ENCODE measurements at places on chromosomes 7 and 10. TPM values are rescaled to one million over a fixed set of nuclear protein-coding genes. Genes with fewer than 3 reads are reported as not detected.

Gene AVPI1
- 17.1 TPM for total RNA-seq

Gene ZNF282
- total RNA-seq = 23.0 TPM

Gene SPDYE6
- not detected for total RNA-seq

Gene GRM8
- 0.11 TPM for total RNA-seq

Gene CALCR
- total RNA-seq = not detected

Gene AKR1D1
- total RNA-seq = not detected

Gene MSRB2
- total RNA-seq = 18.9 TPM

GRCh38 chr7:87475359-87476178 is at the start of gene ABCB4:
TSS of gene ABCB4 (minus strand) at chr7:87475680. CDS start at chr7:87475465, 215 bp downstream.
- no peak for DNase-seq

- no peak for DNase-seq
These were observed 132.7 kb upstream of the CXCL12 start for GRCh38 chr10:44517635-44518034.

GRCh38 chr7:69732203-69732602 is 133.9 kb downstream of the AUTS2 start:
- DNase-seq = no peak

DNA sequence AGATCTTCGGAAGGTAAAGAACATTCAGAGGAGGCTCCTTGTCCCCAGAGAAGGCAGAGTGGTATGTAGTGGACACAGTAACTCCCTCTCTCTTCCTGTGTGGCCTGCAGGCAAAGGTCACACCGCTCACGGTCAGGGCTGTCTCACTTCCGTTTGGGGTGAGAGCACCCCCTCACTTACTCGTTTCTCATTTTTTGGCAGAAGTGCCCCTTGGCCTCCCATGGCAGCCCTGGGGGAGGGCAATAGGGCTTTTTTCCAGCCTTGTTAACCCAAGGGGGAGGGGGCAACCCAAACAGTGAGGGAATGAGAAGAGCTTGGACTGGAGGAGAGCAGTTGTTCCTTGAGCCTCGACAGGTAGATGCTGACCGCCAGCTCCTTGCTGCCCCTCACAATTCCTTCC is 31.8 kb upstream of the SRGN start:
- DNase-seq = no peak

GRCh38 chr7:4753598-4754432 is 21.6 kb upstream of the AP5Z1 start:
- DNase-seq = peak; percentile 34

GRCh38 chr7:117018713-117019112 is 65.4 kb downstream of the ST7 start:
- DNase-seq = no peak

GRCh38 chr7:14761510-14762296 is 140.8 kb downstream of the DGKB start:
- peak; percentile 88 for DNase-seq

- no peak for DNase-seq
These were observed 74.2 kb upstream of the EEPD1 start for GRCh38 chr7:36078816-36079360.

DNA sequence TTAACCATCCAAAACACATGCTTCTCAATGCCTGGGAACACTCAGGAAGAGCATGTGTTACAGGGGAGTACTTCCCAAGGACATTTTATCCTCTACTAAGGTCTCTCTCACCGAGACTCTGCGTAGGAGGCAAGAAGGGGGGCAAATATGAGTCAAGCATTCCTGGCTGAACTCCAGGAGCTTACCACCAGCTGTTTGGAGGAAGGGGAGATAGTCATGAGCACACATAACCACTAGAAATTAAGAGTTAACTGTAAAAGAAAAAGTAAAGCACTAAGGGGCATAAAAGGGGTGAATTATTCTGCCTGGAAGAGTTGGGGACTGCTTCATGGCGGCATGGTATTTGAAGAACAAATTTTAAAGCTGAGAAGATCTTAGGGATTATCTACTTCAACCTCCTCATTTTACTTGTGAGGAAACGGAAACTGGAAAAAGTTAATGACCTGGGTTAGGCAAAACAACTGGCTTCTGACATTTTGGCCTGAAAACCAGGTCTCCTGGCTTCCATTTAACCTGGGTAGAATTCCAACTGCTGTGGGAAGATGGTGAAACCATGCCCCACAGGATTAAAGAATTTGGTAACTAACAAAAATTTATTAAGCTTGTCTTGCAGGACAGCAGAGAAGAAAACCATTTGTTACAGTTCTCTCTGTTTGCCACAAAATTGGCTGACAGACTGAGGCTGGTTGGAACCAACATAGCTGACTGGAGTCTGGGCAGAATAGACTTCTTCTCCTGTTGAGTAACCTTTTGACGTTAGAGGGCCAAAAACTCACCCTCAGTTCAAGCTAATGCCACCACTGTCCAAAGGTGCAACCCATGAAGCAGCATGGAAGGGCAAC is 85.5 kb downstream of the SLC25A13 start:
- peak; percentile 100 for DNase-seq

DNA sequence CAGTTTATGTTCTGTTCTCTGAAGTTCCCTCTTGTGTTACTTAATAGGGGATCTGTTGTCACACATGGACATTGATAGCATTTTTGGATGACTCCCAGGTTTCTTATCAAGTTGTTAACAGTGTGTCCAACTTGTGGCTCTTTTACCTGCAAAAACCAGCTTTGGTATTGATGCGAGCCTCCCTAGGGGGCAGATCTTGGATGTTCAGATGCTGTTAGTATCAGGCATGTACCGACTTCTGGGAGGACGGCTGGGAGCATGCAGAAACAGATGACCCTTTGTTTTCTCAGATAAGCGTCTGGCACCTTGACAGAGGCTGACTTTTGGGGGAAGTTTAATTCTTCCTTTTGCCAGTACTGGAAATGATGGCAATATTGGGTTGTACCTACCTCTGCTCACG is 2.2 kb downstream of the PLPP4 start:
- DNase-seq = no peak

DNA sequence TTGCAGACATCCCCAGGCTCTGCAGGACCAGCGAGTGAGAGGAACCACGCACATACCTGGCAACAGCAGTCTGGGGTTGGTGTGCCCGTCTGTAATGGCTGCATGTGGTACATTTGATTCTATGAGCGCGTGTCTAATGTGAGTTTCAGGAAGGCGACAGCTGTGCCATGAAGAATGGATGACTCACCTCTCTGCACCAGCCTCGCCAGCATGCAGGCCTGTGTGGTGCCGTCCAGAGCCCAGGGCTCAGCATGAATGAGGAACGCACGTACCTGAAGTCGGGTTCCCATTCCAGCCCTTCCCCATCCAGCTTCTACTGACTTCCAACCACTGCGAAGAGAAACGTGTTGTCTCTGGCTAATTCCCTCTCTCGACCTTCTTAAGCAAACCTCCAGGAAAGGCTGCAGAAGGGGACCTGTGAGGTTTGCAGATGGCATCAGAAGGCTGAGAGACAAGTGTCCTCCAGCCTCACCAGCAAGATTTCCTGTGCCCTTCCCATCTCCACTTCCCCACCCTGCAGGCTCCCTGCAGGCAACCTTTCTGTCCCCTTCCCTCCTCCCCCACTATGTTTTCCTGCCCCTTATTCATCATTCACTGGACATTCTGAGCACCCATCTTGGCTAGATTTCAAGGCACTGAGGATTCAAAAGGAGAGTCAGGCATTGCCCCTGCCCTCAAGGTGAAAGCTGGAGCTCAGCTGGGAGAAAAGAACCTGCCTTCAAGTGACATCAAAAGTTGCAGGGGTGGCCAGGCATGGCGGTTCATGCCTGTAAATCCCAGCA is 54.3 kb downstream of the ASB13 start:
- peak; percentile 77 for DNase-seq

DNA sequence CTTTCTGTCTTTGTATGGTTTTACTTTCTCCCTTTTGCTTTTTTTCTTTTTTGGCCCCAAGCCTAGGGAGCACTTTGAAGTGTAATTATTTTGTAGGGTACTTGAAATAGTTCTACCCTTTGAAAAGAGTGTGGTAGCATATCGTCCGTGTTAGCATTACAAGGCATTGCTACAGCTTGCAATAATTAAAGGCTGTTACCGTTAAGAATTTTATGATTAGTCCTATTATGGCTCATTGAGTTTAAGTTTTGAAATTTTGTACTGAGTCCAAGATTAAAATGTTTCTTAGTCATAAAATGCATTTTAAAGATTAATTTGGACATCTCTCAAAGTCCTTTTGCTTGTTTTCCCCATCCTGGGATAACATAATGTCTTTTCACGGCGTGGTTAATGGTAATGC is 490.0 kb upstream of the LRRN3 start:
- DNase-seq = no peak

DNA sequence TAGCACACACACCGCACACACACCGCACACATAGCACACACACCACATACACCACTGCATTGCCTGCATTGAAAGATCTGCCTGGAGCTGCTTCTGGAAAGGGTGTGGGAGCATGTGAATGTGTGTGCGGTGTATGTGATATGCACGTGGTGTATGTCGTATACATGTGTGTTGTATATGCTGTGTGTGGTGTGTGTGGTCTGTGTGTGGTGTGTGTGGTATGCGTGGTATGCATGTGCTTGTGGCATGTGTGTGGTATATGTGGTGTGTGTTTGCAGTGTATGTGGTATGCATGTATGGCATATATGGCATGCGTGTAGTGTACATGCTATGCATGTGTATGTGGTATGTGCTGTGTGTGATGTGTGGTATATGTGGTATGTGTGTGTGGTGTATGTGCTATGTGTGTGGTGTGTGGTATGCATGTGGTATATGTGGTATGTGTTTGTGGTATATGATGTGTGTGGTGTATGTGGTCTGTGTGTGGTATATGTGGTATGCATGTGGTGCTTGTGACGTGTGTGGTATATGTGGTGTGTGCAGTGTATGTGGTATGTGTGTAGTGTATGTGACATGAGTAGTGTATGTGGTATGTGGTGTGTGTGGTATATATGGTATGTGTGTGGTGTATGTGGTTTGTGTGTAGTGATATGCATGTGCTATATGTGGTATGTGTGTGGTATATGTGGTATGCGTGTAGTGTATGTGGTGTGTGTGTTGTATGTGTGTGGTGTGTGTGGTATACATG is 176.2 kb downstream of the WDR37 start:
- no peak for DNase-seq

- DNase-seq = no peak
These were observed 60.4 kb upstream of the RAPGEF5 start for GRCh38 chr7:22417349-22417748.

DNA sequence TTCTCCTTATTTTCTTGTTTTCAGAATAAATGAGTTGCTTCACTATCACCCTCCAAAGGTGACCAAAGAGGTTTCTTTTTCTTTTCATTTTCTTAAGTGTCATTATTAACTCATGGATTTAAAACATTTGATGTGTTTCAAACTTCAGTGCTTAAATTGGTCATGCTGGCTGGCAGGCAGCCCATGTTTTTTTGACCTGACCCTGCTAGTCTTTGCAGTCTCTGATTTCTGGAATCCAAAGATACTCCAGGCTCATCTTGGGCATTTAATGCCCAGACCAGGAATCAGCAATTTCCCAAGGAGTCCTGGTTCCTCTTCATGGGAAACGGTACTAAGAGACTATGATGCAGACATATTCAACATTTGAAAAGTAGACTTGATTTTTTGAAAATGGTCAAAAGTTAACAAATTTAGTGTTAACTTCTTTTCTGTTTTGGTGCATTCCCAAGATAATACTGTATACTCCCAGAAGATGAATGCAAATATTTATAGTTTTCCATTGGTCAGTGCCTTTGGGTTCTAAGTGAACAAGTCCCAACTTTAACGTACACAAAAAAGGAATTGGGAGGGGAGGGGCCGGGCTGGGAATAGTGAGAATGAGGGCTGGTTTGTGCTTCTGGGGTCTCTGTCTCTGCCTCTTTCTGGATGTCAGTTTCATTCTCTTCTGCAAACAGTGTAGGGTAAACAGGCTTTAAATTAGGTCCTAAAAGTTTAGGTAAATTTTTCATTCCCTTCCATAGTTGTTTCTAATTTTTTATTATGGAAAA is 19.8 kb downstream of the NUB1 start:
- DNase-seq = no peak

- peak; percentile 47 for DNase-seq
These were observed 27.1 kb upstream of the AKAP9 start for GRCh38 chr7:91913612-91914011.

- DNase-seq = no peak
These were observed 65.0 kb upstream of the ADGRA1 start for GRCh38 chr10:133022776-133023100.

GRCh38 chr10:128835361-128835760 is 631.7 kb upstream of the MGMT start:
- no peak for DNase-seq

GRCh38 chr10:130018730-130019185 is 54.7 kb upstream of the EBF3 start:
- DNase-seq = no peak

- DNase-seq = no peak
These were observed 35.8 kb upstream of the SDHAF3 start for GRCh38 chr7:97081521-97082300.

DNA sequence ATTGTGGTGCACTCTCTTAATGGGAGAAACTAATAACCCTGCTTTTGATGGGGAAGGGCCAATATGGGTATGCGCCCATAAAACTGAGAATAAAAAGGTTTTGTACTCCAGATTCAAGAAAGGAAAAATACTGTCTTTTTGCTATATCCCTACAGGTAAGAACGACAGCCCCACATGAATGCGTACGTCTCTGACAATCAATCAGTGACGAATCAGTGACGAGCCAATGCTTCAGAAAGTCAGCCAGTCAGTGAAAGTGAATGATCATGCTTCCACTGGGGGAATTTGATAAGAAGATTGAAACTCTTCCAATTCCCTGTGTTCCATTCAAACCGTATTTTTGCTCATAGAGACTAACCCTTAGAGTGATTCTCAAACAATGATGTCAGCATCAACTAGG is 26.3 kb downstream of the ARL5B start:
- no peak for DNase-seq

DNA sequence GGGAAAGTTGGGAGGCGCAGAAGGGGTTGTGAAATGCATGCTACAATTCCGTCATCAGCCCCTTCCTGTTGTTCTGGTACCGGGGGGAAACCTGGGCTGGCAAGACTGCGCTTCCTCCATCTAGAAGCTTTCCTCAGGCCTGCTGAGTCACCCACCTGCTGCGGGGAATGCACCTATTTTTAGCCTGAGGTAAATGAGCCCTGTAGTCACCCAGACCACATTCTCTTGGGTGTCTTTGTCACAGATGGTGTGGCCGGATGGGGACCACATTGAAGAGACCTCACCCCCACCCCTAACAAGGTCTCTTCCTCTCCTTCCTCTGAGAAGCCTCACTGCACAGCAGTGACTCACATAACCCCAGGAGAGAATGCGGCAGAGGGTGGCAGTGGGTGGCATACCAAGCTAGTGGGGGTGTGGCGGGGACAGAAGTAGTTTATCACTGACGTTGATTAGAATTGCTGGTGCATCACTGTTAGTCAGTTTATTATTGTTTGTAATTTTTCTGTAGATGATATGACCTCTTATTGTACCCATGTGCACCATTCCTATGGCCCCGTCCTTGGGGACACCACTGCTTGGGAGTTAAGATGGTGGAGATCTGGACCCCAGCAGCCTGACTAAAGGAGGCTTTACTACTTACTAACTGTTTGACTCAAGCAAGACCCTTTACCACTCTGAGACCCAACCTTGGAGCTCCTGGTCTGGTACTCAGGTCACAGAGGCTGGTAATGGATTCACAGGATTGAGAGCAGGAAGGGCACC is 83.0 kb upstream of the DUSP5 start:
- peak; percentile 37 for DNase-seq
